ENCODE measurements at places on chromosomes 3 and 15. TPM values are rescaled to one million over a fixed set of nuclear protein-coding genes. Genes with fewer than 3 reads are reported as not detected.

GRM7 gene
- 0.59 TPM for total RNA-seq

DNA sequence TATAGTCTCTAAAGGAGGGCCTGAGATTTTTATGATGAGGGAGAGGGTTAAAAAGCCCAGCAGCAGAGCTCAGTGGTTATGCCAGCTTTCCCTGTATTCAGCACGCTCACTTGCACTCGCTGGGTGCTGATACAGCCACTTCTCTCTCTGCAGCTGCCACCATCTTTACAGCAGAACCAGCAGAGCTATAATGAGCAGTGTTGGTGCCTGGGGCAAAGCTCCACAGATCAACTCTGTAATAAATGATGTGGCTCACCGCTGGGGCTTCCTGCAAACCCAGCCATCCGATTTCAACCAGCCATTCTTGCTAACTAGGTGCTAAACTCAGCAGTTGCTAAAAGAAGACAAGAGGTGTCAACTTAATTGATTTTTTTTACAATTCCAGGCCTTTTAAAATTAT is 48.0 kb downstream of the ARNT2 start:
- DNase-seq, result no peak

KBTBD13 gene
- total RNA-seq, result not detected

- no peak for DNase-seq
Observed at GRCh38 chr15:80479191-80479590, 75.0 kb downstream of the ARNT2 start.

MUC4 gene
- total RNA-seq, result 0.35 TPM

- no peak for DNase-seq
Observed at GRCh38 chr3:195580744-195581443, 2.8 kb downstream of the APOD start.

DNA sequence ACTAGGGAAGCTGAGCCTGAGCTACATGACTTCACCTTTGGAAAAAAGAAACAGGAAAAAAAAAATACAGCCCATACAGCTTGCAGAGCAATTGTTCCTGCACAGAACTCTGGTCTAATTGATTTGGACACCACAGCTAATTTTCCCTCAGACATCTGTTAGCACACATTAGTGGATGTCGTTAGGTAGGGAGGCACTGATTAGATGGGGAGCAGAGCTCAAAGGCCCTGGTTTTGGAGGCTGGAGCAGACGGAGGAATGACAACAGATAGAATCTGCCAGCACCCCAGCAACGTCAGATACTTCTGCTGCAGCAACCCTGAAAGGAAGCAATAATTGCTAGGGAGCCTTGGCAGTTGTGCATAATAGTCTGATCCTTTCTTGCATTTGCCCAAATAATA is 398.9 kb downstream of the LSAMP start:
- no peak for DNase-seq

- peak; percentile 93 for DNase-seq
Observed at GRCh38 chr3:129650256-129650872, 43.9 kb upstream of the PLXND1 start.

DNA sequence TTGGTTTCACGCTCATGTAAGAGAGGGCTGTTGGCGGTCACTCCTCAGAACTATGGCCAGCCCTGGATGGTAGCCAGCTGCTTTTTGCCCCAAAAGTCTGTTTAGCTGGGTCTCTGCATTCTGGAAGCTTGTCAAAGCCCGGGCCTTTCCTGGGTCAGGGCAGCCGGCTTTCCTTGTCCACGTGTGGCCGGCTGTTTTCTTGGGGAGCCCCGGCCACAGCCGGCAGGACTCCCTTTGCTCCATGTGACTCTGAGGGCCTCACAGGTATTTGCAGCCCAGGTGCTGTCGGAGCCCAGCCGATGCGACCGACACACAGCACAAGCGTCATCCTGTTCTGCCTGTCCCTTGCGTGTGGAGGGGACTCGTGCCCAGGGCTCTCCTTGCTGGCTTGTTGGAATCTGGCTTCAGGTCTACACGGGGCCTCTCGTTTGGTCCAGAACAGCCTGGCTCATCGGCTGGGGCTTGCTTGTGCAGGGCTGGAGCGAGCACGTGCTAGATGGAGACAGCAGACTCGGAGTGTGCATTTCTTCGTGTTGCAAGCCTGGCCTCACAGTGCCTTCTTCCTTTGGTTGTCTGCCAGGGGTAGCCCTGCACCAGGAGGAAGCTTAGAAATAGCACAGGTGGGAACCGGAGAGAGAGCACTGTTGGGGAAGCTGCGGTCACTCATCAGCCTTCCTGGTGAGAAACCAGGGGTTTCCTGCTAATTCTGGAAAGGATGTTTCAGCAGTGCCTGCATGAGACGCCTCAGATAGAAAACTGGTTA is 51.5 kb downstream of the PGPEP1L start:
- DNase-seq, result no peak

Data from endodermal cell (in vitro differentiated cells).